CD4-positive, alpha-beta T cell treated with Interleukin-6 at 100 ng/mL for 8 hours (primary cell): ENCODE measurements at places on chromosomes 6 and 20.
A peak's percentile ranks its signal among the peaks of the same experiment; 100 is the strongest.

GRCh38 chr6:118860880-118861279 lies 33.1 kb upstream of the ASF1A start:
- no peak for DNase-seq

GRCh38 chr6:74973591-74973990 lies 232.3 kb downstream of the COL12A1 start:
- DNase-seq = no peak

DNA sequence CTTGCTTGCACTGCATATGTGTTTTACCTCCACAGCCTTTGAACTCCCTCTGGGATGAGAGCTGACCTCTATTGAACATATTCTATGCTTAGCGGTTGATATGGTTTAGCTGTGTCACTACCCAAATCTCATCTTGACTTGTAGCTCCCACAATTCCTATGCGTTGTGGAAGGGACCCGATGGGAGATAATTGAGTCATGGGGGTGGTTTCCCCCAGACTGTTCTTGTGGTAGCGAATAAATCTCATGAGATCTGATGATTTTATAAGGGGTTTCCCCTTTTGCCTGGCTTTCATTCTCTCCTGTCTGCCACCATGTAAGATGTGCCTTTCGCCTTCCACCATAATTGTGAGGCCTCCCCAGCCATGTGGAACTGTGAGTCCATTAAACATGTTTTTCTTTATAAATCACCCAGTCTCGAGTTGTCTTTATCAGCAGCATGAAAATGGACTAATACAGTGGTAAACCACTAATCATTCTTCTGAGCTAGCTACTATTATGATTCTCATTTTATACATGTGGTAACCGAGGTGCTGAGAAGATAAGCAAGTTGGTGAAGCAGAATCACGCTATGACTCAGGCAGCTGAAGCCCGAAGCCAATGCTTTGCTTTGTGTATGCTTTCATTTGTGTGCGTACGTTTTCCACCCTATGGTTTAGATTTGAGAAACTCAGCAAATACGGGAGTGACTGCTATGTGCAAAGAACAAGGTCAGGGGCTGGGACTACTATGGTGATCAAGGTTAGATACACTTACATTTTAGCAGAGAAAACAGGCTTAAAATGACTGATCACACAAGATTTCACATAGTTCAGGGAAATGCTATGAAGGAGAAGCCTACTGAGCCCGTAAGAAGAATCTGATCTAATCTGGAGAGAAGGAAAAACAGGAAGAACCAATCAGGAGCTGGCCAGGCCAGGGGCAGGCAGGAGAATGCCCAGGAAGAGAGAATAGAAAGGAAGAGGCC lies 363.5 kb downstream of the ESR1 start:
- DNase-seq = peak; percentile 63

GRCh38 chr20:62308102-62308822 lies 5.5 kb downstream of the ADRM1 start:
- DNase-seq = no peak

GRCh38 chr6:3109761-3110160 lies 8.8 kb upstream of the BPHL start:
- no peak for DNase-seq
